Posterior vena cava (tissue), 2 donors: ENCODE measurements at places on chromosomes 1 and 21.

DNA sequence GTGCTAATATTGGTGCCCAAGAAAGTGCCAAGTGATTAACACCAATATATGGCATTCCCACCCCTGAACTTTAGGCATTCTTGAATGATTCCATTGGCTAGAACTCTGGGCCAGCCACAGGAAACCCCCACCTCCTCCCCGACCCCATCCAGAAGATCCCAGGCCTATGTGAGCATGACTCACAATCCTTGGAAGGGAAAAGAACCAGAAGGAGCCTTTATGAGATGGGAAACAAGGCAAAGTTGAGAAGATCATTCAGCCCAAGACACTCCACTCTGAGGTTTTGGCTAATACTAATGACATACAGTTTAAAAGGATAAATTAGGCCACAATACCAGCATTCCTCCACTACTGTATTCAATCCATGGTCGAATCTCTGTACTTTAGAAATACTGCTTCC is 21.8 kb downstream of the ELK4 start:
- DNase-seq = no peak

- no peak for DNase-seq
These were observed 17.8 kb downstream of the LBR start for GRCh38 chr1:225410036-225410435.

- DNase-seq = no peak
These were observed 154.3 kb upstream of the USP24 start for GRCh38 chr1:55369474-55369873.

GRCh38 chr1:145824499-145824842 is 471 bp downstream of the POLR3C start:
- no peak for DNase-seq

GRCh38 chr21:42599486-42599885 is 53.9 kb upstream of the PDE9A start:
- DNase-seq = peak; percentile 28

- DNase-seq = peak; percentile 80
These were observed 22.6 kb downstream of the CASP9 start for GRCh38 chr1:15501208-15502032.

GRCh38 chr1:117633423-117633822 is 27.6 kb downstream of the TENT5C start:
- DNase-seq = peak; percentile 74

DNA sequence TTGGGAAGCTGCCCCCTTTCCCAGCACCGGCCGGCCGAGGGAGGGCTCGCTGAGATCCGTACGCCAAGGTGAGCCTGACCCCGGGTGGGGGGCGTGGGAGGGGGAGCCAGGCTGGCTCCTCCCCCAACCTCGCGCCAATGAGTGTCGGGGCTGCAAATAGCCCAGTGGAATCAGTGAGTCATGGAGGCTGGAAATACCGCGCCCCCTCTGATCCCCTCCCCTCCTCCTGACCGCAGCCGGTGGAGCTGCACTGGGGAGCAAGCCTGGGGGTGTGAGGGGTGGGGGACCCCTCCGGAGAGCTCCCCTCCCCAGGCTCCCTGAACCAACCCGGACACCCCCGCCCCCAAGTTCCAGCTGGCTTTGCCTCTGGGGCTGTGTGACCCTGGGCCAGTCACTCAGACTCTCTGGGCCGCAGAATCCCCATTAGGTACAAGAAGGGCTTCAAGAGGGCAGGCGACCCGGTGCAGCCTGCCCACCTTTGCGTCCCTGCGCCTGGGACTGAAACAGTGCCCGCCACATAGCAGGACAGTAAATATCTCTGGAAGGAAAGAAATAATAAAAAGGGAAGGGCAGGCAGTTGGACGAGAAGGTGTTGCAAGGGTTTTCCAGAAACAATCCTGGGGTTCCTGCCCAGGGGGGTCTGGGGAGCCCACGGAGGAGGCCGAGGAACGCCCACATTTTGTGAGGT is 4.5 kb downstream of the HSPB7 start:
- DNase-seq = no peak

DNA sequence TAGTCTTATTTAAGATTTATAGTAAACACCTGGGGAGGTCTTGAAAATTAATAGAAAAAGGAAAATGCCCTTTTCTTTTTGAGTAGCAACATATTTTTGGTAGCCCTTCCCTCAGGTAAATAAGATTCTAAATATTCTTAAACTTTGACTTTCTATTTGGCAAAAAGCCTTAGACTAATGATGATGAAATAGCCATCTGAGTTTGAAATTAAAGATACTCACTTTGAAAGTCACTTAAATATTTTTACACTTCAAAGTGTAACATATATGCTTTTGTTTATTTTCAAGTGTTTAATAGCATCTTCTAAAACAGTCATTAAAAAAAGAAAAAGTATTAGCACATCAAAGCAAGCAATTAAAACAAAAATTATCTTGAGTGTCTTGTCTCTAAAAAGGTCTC is 135.1 kb downstream of the NEK7 start:
- no peak for DNase-seq

GRCh38 chr1:153550827-153551500 is 1.9 kb upstream of the S100A3 start:
- DNase-seq = peak; percentile 74

DNA sequence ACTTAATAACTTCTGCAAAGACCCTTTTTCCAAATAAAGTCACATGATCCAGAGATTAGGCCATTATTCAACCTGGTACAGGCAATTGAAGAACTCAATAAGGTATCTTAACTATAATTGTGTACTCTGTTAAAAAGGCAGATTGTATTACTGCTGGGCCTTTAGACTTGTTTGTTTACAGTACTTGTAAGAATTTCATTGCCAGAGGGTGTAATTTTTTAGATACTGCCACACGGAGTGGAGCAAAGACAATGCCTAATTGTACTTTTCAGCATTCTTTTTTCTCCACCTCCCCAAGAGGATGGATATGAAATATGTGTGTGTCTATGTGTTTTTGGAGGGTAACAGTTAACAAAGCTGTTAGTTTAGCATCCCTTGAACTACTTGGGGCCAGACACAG is 47.5 kb downstream of the HUNK start:
- DNase-seq = no peak

DNA sequence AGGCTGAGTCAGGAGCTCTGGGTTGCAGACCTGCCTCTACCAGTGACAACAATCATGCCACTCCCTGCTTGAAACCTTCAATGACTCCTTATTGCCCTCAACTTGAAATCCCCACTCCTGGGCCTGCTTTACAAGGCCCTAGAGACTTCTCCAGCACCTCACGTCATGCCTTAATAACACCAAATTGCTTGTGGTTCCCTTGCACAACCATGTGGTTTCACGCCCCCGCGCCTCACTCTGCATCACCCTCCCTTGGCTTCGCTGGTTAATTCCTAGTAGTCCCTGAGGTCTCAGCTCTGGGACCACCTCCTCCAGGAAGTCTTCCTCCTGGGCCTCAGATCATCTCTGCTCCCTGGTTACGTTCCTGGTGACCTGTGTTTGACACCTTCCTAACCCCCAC is 33.0 kb downstream of the EPHA2 start:
- DNase-seq = peak; percentile 80
